ENCODE measurements at places on chromosomes 3 and 15.
A peak's percentile ranks its signal among the peaks of the same experiment; 100 is the strongest.

DNA sequence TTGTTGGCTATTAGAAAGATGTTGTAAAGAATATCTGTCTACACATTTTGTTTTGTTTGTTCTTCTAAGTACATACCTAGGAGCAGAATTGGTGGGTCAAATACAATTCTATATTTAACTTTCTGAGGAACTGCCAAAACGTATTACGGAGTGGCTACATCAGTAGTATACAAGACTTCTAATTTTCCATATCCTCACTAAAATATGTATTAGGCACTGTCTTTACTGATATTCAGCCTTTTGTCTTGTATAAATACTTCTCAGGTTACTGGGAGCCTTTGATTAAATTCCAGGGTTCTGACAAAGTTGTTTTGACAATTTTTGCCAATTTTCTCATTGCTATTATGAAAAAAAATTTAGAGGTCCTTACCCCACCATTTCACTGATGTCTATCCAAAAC, 146.7 kb downstream of the NR2E3 start:
- no peak for DNase-seq

- no peak for DNase-seq
These were observed 127.6 kb downstream of the ARNT2 start for GRCh38 chr15:80531796-80532195.

GRCh38 chr3:55968331-55968730, 481.2 kb upstream of the WNT5A start:
- DNase-seq: no peak

DNA sequence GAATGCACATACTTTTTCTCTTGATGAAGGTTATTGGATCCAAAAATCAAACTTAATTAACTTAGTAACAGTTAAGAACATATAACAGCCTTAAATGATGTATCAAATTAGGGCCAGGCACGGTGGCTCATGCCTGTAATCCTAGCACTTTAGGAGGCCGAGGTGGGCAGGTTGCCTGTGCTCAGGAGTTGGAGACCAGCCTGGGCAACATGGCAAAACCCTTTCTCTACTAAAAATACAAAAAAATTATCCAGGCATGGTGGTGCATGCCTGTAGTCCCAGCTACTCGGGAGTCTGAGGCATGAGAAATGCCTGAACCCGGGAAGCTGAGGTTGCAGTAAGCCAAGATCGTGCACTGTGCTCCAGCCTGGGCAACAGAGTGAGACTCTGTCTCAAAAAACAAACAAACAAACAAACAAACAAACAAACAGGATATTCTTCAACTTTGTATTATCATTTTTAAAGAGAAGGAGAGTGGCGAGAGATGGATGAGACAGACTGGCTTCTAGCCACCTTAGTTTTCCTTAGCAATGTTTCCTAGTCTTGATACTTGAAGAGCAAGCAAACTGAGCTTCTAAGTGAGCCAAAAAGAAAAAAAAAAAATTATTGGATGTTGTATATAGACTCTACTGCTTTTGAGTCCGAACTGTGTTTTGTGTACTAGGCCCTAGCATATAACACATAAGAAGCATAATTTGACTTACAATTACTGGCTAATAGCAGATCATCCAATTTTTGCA, 13.8 kb downstream of the SPRED1 start:
- peak; percentile 25 for DNase-seq

- DNase-seq: no peak
These were observed 2.3 kb downstream of the PLEKHO2 start for GRCh38 chr15:64843991-64844390.

GRCh38 chr15:85932391-85932790, 137.7 kb upstream of the KLHL25 start:
- no peak for DNase-seq

- DNase-seq: no peak
These were observed 2.8 kb downstream of the GRM2 start for GRCh38 chr3:51709675-51710074.

DNA sequence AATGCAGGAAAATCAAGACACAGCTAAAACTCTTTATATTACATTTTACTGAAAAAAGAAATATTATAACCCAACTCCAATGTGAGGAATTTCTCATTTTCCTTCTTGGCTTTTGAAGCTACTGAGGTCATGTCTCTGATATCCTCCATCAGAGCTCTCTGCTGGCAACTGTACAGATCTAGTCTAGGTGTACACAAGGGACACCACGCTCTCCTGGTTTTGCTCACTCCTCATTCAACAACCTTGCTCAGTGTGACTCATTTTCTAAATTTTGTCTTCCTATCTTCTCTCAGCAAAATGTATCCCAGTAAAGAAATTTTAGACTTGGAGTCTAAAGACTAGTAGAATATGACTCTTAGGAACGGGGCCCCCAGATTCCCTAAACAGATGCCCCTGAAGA, 144.3 kb downstream of the KCNMB2 start:
- DNase-seq: no peak

- no peak for DNase-seq
These were observed 51.5 kb upstream of the AGTR1 start for GRCh38 chr3:148646126-148646665.

DNA sequence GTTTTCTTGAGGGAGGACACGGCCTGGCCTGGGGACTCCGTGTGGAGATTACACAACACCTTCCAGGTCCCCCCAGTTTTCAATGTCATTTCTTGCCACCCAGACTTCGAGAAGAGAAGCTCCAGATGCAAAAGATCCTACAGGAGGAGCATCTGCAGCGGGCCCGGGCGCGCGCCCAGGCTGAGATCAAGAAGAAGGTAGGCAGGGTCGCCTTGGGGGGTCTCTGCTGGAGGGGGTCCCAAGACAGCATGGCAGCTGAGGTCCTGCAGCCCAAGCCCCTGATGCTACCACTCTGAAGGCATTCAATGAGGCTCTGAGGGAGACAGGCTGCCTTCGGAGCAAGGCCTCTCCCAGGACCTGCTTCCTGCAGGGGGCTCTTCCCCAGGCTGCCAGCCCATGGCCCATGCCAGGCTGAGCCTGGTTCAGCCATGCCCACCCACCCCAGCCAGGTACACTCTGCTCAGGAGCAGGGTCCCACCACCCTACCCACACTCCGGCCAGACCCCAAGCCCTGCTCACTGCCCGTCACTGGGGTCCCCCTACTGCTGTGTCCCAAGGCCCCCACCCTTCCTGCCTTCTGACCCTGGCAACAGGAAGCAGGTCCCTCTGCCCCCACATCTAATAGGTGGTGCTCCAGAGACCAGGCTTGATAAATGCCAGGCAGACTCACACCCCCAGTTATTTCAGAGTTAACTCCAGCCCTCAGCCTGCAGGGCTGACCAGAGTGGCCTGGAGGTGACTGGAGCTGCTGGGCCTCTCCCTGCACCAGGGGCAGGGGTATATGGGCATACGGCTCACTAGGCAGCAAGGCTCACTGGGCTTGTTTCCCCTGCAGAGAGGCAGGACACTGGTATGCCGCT, 40.0 kb downstream of the ZXDC start:
- DNase-seq: no peak

DNA sequence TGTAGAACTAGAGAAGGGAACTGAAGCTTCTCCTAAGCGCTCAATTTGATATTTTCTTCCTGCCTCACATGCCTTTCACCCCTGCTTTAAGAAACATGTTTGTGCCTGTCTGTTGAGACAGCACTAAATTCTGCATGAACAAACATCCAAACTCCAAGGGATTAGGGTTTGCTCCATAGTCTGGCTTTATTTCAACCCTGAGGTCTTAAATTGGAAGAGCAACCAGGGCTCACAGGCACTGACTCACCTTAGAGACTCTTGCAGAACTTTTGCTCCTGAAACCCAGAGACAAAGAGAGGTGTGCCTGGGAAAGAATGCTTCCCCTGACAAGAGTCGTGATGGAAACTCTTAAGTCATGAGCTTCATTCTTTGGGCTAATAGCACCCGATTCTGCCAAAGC, 393.9 kb upstream of the MCTP2 start:
- no peak for DNase-seq

DNA sequence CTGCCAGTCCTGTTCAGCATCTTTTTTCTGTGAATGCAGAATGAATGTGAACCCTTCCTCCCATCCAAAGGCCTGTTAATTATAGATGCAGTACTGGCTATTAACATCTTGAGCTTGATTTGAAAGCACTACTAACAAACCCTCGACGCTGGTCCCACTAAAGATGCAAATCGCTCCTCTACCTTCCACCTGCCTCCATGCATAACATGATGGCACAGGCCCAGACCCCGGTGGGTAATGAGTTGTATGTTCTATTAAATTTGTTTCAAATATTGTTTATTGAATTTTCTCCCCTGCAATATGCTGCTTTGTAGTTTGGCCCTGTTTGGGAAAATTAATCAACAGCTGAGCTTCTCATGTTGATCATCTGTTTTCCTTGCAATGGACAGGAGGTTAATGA, 69.3 kb downstream of the RAB11A start:
- DNase-seq: no peak

GRCh38 chr15:72844067-72844466, 60.5 kb upstream of the ADPGK start:
- no peak for DNase-seq

- no peak for DNase-seq
These were observed 42.8 kb downstream of the MYO5C start for GRCh38 chr15:52252781-52253180.

All from NCI-H446 treated with DMSO at 0.1 percent for 48 hours (cell line).